Endothelial cell of umbilical vein (primary cell): ENCODE measurements at places on chromosomes 2 and 18. TPM values are rescaled to one million over a fixed set of nuclear protein-coding genes. Genes with fewer than 3 reads are reported as not detected.

TGFA gene
- 0.12 and 0.22 TPM in 2 replicates for total RNA-seq

CHRND gene
- not detected in 2 replicates for total RNA-seq

ROCK2 gene
- 54.3 and 56.5 TPM in 2 replicates for total RNA-seq

WNT10A gene
- not detected in 2 replicates for total RNA-seq

GKN1 gene
- total RNA-seq = not detected in 2 replicates

COL4A4 gene
- total RNA-seq = not detected in 2 replicates

GLI2 gene
- 0.13 and 0.51 TPM in 2 replicates for total RNA-seq

HOXD3 gene
- total RNA-seq = 15.3 and 20.9 TPM in 2 replicates

NT5C1B gene
- not detected in 2 replicates for total RNA-seq

NPAS2 gene
- total RNA-seq = 34.4 and 53.9 TPM in 2 replicates

CXCR4 gene
- total RNA-seq = 52.4 and 81.0 TPM in 2 replicates

CCDC68 gene
- 1.0 and 2.9 TPM in 2 replicates for total RNA-seq

ALPI gene
- not detected in 2 replicates for total RNA-seq

SERPINB10 gene
- not detected in 2 replicates for total RNA-seq

PJVK gene
- 1.4 and 1.8 TPM in 2 replicates for total RNA-seq

RND3 gene
- 132 and 158 TPM in 2 replicates for total RNA-seq

UGT1A1 gene
- total RNA-seq = not detected in 2 replicates

REL gene
- total RNA-seq = 11.7 and 12.8 TPM in 2 replicates

CFAP221 gene
- total RNA-seq = not detected in 2 replicates

IL37 gene
- not detected in 2 replicates for total RNA-seq

CACNB4 gene
- 0.30 and 0.58 TPM in 2 replicates for total RNA-seq

ZNF2 gene
- 4.2 and 4.4 TPM in 2 replicates for total RNA-seq

WDR54 gene
- 21.7 and 24.9 TPM in 2 replicates for total RNA-seq

CNOT11 gene
- 44.3 and 47.7 TPM in 2 replicates for total RNA-seq

C2orf15 gene
- not detected in 2 replicates for total RNA-seq

TCF23 gene
- not detected in 2 replicates for total RNA-seq

AGXT gene
- not detected in 2 replicates for total RNA-seq

CABYR gene
- total RNA-seq = 8.9 and 11.4 TPM in 2 replicates

RAPGEF4 gene
- total RNA-seq = 8.8 and 9.2 TPM in 2 replicates

GULP1 gene
- 43.0 and 53.8 TPM in 2 replicates for total RNA-seq

CENPO gene
- total RNA-seq = 42.2 and 45.3 TPM in 2 replicates

TCF7L1 gene
- 13.2 and 17.4 TPM in 2 replicates for total RNA-seq

TNFRSF11A gene
- total RNA-seq = 11.1 and 11.9 TPM in 2 replicates

CRACDL gene
- total RNA-seq = 3.8 and 6.3 TPM in 2 replicates

EGR4 gene
- not detected in 2 replicates for total RNA-seq

MC5R gene
- total RNA-seq = not detected in 2 replicates

CFAP65 gene
- total RNA-seq = not detected in 2 replicates

ITGB6 gene
- not detected in 2 replicates for total RNA-seq

ASPRV1 gene
- total RNA-seq = 0.15 and 0.48 TPM in 2 replicates

EFHD1 gene
- not detected in 2 replicates for total RNA-seq

ADAM23 gene
- 20.6 and 38.5 TPM in 2 replicates for total RNA-seq

PROM2 gene
- total RNA-seq = 0.44 and 0.60 TPM in 2 replicates

IL1RN gene
- total RNA-seq = not detected in 2 replicates

FAM237A gene
- not detected in 2 replicates for total RNA-seq

ASB18 gene
- not detected in 2 replicates for total RNA-seq

UPP2 gene
- total RNA-seq = not detected in 2 replicates

CNTNAP5 gene
- total RNA-seq = not detected in 2 replicates
